ENCODE measurements at places on chromosomes 2 and 18.
A peak's percentile ranks its signal among the peaks of the same experiment; 100 is the strongest.

- peak; percentile 60 for DNase-seq
Measured at GRCh38 chr2:58734365-58734764, 493.2 kb upstream of the FANCL start.

DNA sequence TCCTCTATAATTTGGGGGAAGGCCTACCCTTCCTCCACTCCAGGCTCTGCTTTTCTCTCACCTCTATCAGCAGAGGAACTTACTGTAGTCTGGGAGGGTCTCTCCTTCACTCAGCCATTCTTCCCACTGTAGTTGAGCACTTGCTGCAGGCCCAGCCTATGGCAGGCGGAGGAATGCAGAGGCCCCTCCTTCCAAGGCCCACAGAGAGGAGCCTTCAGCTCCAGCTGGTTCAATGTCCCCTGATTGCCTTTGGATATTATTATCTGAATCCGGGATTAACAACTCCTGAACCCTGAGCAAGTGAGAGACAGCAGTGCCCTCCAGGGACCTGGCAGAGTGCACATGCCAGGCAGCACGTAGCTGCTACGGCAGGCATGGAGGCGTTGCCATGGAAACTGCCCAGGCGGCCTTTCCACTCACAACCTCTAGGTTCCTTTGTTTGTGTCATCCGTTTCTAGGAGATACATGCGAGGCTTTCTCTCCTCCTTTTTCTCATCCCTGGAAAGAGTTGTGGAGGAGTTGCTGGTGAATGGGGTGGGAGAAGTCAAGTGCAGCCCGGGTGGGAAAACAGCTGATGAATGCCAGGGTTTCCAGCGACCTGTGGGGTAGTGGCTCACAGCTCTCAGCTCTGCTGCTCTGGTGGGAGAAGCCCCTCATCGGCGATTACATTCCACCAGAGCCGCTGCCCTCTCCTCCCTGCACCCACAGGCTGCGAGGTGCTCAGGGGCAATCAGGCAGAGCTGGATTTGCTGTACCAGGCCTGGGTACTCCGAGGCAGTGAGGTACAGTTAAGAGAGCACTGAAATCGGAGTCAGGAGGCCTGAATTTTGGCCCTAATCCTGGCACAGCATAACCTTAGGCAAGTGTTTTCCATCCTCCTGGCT lies 55.3 kb upstream of the HK2 start:
- peak; percentile 83 for DNase-seq

GRCh38 chr2:37180006-37180639 lies 8.3 kb downstream of the SULT6B1 start:
- no peak for DNase-seq

GRCh38 chr2:70529610-70530009 lies 24.0 kb downstream of the TGFA start:
- DNase-seq, result no peak

GRCh38 chr2:216118474-216118873 lies 9.3 kb downstream of the XRCC5 start:
- no peak for DNase-seq

DNA sequence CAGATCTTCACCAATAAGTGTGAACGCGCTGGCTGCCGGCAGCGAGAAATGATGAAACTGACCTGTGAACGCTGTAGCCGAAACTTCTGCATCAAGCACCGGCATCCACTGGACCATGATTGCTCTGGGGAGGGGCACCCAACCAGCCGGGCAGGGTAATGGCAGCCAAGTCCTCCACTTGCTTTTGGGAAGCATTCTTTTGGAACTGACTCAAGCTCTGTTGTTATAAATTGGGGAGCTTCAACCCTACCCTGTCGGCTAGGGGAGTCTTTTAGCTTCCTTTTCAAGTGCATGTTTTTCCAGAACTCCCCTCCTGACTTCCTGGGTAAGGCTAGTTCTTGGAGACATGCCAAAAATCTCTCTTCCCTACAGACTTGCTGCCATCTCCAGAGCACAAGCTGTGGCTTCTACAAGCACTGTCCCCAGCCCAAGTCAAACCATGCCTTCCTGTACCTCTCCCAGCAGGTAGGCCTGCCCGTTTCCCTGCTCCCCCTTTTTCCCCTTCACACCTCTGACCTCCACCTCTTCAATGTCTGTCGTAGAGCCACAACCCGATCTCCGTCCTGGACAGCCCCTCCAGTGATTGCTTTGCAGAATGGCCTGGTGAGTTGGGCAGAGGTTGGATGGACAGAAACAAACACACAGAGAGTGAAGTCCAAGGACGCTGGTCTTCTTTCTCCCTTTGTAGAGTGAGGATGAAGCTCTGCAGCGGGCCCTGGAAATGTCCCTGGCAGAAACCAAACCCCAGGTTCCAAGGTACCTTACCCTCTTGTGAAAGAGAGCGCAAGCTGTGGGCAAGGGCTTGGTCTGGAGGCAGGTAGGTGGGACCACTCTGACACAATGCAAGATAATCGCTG lies 1.5 kb downstream of the ZFAND2B start:
- DNase-seq, result no peak

DNA sequence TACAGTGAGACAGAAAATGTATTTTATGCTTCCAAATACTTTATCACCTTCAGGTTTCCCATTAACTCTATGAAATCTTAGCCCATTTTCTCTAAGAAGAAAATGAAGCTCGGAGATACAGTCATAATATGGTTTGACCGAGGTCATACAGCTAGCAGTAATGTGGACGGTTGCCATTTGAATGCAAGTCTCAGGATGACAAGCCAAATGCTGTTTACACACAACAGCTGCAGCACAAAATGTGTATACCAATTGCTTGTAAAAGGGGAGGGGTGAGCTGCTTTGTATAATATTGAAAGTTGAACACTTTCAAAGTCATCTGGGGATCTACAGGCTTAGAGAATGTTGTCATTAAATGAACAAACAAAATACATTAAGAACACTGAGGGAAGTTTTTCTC lies 93.8 kb upstream of the FSIP2 start:
- no peak for DNase-seq

GRCh38 chr2:32135409-32135808 lies 30.3 kb upstream of the SLC30A6 start:
- DNase-seq, result peak; percentile 79

- DNase-seq, result no peak
Measured at GRCh38 chr18:46341986-46342525, 237.9 kb downstream of the HAUS1 start.

DNA sequence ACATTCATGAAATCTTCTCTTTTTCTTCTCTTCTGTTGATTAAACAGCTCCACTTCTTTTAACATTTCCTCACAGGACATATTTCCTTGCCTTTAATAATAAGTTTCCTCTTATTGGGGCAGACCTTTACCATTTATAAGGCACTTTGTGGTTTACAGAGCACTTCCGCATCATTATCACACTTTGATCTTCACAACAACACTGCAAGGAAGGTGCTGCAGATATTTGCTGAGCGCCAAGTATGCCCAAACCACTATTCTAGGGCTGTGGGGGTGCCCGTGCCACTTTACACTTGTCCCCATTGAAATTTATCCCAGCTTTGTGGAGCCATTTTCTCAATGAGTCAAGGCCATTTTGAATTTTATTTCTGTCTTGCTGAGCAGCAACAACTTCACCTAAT lies 246.6 kb downstream of the SS18 start:
- DNase-seq, result no peak

- no peak for DNase-seq
Measured at GRCh38 chr2:58204195-58204959, 36.7 kb downstream of the FANCL start.

DNA sequence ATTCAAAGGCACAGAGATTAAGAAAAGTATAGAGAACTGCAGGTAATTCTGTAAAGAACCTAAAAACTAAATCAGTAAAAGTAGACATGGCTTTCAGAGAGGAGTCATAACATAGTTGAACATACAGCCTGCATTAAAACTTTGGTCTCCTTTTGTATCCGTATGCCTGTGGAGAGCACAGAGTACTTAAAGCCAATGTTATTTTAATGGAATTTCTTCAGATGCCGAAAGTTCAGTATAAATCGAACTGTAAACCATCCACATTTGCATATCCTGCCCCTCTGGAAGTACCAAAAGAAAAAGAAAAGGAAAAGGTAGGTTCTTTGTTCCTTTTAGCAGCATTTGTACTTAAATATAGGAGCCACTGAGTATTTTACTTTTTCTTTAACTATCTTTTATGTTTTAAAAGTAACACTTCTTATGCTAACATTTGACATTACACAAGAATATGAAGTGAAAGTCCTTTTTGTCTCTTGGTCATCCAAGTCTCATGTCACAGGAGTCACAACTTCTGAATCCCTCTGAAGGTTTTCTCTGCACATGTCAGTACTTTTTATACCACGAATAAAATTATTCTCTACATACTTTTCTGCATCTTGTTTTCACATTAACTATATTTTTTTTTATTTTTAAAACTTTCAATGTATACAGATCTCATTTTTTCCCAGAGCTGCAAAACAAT lies 34.9 kb upstream of the ARMC9 start:
- no peak for DNase-seq

DNA sequence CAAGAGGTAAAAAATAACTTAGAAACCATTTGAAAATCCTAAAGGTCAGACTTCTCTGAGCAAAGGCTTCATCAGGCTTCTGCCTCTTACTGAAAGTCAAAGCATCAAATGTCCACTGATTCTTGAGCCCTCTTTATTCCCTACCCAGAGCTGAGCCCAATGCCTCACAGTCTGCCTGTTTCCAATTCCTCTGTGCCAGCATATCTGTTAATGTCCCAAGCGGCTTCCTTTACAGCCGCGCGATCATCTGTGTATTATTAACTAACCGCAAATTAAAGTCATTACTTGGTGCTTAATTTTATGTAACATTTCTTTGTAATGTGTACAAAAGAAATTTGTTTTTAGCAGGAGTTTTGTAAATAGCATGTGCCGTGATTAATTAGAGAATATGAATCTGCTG lies 418.8 kb upstream of the HNRNPA3 start:
- no peak for DNase-seq

DNA sequence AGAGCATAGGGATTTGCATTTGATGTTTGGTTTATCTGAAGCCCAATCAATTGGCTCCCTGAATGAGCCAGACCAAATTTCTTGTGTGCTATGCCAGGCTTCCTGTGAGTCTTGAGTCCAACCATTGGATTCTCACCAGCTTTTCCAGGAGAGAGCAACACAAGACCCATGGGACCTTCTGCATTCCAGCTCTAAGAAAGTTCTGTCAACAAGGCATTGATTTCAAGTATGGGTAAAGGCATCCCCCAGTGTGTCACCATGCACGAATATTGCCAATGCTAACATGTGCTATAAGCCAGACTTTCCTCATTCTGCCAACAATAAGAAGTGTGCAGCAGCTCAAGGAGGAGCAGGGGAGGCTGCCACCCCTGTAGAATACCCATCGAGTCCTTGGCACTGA lies 266.6 kb downstream of the ETAA1 start:
- no peak for DNase-seq
